Stimulated activated CD8-positive, alpha-beta memory T cell treated with anti-CD3 and anti-CD28 coated beads, Interleukin-4, amount 100 ng/mL, for 4 hours (primary cell): ENCODE measurements at places on chromosomes 11 and 22.

DNA sequence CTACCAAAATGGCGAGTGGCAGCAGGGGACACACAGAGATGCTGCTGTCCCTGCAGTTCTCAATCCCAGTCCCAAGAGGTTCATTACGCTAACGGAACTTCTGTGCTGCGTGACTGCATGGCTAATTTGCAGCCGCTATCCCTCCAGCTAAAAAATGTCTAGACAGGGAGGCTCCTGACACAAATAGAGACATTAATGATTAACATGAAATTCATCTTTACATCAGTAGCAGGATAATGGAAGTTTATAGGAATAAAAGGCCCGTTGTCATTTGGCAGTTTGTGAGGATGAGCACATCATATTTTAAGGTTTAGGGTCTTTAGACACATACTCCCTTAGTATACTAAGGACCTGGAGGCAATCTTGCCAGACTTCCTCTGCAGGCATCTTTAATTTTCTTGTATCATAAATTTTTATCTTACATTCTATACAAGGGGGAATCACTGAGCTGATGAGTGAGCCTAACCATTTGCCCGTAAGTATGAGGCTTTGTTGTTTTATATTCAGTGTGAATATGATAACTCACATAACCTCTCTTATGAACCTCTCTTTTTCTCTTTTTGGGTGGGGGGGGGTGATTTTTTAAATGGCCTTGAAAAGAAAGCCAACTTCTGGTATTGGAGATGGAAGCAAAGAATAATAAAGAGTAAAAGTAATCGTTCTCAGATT lies 99.8 kb upstream of the OR9G4 start:
- no peak for DNase-seq

DNA sequence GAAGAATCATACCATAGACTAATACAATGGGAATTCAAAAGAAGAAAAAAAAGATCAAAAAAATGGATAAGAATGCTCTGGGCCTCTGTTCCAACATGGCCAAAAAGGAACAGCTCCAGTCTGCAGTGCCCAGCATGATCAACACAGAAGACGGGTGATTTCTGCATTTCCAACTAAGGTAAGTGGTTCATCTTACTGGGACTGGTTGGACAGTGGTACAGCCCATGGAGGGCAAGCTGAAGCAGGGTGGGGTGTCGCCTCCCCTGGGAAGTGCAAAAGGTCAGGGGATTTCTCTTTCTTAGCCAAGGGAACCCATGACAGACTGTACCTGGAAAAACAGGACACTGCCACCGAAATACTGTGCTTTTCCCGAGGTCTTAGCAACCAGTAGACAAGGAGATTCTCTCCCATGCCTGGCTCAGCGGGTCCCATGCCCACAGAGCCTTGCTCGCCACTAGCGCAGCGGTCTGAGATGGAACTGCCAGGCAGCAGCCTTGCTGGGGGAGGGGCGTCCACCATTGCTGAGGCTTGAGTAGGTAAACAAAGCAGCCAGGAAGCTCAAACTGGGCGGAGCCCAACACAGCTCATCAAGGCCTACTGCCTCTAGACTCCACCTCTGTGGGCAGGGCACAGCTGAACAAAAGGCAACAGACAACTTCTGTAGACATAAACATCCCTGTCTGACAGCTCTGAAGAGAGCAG lies 428.4 kb downstream of the MN1 start:
- no peak for DNase-seq

DNA sequence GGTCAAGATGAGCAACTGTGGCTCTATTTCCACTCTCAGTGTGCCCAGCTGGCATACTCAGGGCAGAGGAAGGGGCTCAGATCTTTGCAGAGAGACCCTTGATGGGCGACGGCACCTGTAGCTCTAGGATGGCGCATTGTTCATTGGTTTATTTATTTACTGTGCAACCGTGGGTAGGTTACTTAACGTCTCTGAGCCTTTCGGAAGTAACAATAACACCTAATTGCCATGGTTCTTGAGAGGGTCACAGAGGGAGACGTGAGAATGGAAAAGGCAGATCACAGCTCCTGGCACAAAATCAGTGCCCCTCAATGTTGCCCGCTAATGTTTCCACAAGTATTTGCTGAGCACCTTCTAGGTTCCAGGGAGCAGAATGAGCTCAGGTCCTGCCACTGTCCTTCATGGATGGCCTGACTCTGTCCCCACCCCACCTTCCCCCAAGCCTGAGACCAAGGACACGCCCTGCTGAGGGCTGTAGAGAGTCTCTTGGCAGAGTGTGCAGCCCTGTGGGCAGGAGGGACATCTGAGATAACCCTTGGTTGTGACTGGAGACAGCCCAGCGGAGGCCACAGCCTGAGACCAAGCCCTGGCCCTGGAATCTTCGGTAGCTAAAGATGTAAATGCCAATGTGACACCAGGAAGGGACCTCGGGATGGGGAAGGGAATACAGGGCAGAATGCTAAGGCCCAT lies 780 bp upstream of the ALDH3B2 start:
- no peak for DNase-seq

GRCh38 chr11:106714199-106714598 lies 304.1 kb downstream of the GUCY1A2 start:
- no peak for DNase-seq

- DNase-seq = no peak
Measured at GRCh38 chr22:44406341-44407170, 91.5 kb downstream of the RTL6 start.

- DNase-seq = no peak
Measured at GRCh38 chr11:20373147-20373546, 9.6 kb downstream of the HTATIP2 start.

GRCh38 chr11:3165152-3165705 lies at the start of gene OSBPL5:
TSS of gene OSBPL5 (minus strand) at chr11:3165310. CDS start at chr11:3129148, 36,162 bp downstream.
- DNase-seq = peak; percentile 22

GRCh38 chr11:35947437-35947836 lies 3.6 kb downstream of the LDLRAD3 start:
- DNase-seq = no peak

GRCh38 chr11:108672786-108673185 lies 7.9 kb downstream of the DDX10 start:
- DNase-seq = no peak

GRCh38 chr11:6481924-6482275 lies 599 bp downstream of the TIMM10B start:
- DNase-seq = no peak

DNA sequence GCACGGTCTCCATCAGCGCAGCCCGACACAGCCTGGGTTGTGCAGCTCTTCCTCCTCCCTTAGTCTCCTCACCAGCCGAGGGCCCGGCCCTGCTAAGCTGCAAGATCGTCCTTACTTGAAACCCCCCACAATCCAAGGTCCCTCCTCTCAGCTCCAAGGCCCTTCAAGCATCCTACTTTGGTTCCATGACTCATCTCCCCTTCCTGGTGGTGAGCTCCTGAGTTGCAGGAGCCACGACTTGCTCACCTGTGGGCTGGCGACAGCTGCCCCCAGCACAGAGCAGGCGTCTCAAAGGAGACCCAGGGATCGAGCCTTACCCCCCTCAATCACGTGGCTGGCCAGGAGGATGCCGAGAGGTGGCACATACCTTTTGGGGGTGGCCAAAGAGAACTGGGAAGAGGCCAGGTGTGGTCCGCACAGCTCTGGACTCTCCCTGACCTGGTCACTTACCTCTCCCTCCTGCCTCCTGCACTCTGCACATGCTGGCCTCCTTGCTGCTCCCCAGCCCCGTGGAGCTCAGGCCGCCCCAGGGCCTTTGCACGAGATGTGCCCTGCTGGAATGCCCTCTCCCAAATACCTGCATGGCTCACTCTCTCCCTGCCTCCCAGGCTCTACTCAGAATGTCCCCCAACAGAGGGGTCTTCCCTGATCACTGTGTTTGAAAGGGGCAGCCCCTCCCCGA lies 35.2 kb upstream of the FADD start:
- DNase-seq = no peak
